Suppressor macrophage treated with lipopolysaccharide for 1 hour (primary cell): ENCODE measurements at places on chromosomes 11 and 22.
A peak's percentile ranks its signal among the peaks of the same experiment; 100 is the strongest.

GRCh38 chr11:17479284-17480214 is 2.9 kb upstream of the ABCC8 start:
- peak; percentile 10 for DNase-seq

DNA sequence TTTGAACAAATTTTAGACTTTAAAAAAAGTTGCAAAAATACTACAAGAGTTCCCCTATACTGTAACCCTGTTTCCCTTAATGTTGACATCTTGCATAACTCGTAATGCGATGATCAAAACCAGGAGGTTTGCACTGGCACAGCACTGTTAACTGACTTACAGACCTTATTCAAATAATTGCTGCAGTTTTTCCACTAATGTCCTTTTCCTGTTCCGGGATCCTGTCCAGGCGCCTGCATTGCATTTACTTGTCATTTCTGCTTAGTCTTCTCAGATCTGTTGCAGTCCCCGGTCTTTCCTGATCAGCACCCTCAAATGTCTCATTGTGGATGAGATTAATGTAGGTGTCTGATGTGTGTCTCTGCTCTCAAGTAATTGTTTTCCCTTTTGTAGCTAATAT is 32.0 kb downstream of the APLP2 start:
- DNase-seq: peak; percentile 26

DNA sequence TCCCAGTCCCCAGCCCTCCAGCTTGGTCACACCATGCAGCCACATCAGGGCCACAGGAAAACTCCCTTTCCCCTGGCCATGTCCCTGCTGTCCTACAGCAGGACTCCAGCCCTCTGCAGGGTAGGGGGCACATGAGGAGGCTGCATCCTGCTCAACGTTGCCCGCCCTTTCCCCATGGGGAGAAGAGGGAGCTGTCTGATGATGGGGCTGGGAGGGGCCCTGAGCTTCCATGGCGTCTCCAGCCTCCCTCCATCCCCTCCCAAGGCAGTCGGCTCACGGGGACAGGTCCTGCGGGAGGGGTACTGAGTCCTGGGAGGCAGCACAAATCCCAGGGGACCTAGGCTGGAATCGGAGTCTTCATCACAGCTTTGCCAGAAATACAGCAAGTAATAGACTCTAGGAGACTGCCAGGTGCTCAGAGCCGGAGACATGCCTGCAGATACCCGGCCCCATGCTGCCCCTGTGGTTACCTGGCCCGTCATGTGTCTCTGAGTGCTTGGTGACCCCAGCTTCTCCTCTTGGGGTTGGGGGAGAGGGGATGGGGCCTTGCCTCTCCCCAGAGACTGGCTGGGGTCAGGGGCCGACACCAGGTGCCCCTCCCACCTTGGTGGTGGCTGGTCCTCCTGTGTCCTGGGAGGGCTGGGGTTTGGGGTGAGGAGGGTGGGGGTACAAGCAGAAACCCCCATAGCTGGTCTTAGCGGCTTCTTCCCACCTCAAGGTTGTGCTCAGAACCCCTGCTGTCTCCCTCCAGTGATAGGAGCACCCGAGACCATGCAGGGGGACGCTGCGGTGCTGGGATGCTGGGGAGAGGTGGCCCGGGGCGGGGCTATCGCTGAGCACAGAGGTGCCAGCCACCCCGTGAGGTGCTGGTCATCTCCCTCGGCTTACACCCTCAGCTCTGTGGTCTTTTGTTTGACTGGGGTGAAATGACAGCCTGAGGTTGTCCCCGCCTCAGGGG is 2.3 kb downstream of the MRGPRE start:
- DNase-seq: no peak

DNA sequence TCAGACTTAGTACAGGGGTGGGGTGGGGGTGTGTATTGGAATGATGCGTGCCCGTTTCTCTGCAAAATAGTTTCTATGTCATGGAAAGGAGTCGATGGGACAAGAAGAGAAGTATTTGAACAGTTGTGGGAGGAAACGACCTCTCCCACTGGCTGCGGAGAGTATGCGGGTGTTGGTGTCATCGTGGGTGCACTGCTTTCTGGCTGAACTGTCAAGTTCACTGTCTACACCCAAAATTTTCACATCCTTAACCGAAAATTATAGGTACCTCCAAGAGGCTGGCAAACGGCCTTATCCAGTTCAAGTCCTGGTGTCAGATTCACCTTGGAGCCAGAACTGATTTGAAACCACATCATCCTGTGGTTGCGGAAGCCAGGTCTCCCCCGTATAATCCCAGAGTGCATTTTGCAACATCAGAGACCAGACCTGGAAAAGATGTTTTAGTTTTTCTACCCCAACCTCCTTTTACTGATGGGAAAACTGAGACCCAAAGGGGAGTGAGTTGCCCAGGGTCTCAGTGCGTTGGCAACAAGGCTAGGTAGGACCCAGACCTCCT is 497 bp upstream of the SSRP1 start:
- DNase-seq: no peak

GRCh38 chr22:20154602-20155187 is 3.8 kb upstream of the CCDC188 start:
- DNase-seq: peak; percentile 13

- no peak for DNase-seq
Observed at GRCh38 chr11:120775986-120776951, 247.6 kb upstream of the TBCEL start.

DNA sequence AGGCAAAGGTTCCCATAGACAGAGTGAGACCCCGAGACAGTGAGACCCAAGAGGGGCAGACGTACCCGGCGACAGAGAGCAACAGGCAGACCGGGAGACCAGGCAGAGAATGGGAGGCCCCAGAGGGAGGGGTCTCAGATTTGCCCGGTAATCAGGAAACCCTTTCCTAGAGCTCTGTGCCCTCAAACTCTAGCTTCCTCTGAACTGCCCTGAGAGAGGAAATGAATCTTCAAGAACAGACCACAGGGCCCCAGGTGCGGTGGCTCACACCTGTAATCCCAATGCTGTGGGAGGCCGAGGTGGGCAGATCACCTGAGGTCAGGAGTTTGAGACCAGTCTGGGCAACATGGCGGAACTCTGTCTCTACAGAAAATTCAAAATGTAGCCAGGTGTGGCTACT is 47.7 kb downstream of the RPUSD4 start:
- DNase-seq: no peak

GRCh38 chr11:19994672-19995071 is 165.6 kb downstream of the DBX1 start:
- DNase-seq: no peak

GRCh38 chr11:133732109-133732674 is 113.1 kb downstream of the SPATA19 start:
- no peak for DNase-seq

DNA sequence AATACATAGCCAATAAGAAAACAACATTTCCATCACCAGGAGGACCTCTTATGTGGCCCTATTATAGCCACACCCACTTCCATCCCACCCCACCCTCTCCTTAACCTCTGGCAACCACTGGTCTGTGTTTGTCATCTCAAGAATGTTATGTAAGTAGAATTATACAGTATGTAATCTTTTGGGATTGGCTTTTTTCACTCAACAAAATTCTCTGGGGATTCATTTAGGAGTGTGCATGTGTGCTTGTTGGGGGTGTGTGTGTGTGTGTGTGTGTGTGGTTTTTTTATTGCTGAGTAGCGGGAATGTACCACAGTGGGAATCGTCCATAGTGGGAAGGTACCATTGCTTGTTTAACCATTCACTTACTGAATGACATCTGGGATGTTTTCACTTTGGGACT is 5.2 kb downstream of the KCNJ5 start:
- DNase-seq: no peak

GRCh38 chr11:111026241-111026640 is 219.3 kb upstream of the POU2AF2 start:
- no peak for DNase-seq

- no peak for DNase-seq
Observed at GRCh38 chr11:65501472-65502273, 2.8 kb downstream of the MALAT1 start.

GRCh38 chr22:26851125-26851524 is 193.7 kb downstream of the MIAT start:
- DNase-seq: no peak

GRCh38 chr11:37978647-37979046 is 1380.6 kb upstream of the RAG2 start:
- DNase-seq: no peak

- DNase-seq: peak; percentile 83
Observed at GRCh38 chr22:36028646-36029405, at the start of gene RBFOX2. RBFOX2 (minus strand) TSS chr22:36028824; CDS start chr22:36028425, 399 bp downstream.

DNA sequence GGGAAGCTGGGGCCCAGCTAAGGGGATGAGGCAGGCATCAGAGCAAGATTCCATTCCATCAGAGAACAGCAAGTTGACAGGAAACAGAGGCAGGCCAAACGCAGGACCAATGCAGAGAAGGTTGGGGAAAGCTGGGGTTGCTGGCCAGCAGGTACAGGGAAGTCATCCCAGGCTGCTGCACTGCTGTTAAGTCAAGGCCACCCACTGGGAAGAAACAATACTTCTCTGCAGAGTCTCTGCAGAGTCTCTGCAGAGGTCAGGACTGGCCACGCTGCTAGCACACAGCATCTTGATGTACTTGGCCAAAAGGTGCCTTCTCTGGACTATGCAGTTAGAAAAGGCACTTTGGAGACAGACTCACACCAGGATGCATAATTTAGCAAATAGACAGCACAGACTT is 68.5 kb upstream of the CSNK2A3 start:
- no peak for DNase-seq

- no peak for DNase-seq
Observed at GRCh38 chr22:25120761-25121212, 78.9 kb upstream of the CRYBB3 start.

DNA sequence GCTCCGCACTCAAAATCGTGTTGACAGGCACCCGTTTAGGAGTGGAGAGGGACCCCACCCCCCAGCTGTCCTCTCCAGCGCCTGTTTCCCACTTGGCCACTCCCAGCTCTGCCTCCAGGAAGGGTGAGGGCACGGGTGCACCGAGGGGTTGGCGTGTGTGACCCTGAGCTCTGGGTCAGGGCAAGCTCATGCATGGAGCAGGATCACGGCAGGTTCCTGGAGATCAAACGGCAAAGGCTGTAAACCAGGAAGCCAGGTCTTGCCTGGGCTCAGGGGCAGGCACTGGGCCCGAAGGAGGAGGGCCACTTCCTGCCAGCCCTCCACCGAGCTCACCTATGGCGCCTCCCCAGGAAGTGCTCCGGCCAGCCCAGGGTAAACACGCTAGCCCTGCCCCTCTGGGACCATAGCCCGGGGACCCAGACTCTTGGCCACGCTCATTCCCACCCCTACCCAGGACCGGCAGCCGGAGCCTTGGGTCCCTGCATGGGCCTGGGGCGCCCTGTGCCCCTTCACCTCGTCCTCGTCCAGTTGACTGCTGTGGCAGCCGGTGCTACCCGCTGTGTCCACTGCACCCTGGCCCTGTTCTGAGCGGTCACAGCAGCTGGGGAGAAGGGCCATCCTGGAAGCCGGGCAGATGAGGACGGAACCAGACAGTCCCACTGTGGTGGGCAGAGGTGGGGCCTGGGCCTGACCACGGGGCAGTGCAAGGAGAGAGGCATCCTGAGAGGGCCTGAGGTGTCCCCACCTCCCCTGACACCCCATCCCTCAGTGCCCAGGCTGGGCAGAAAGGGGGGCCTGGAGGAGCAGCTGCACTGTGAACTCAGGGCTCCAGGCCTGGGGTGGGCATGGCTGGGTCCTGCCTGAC is 1.0 kb upstream of the EPS8L2 start:
- no peak for DNase-seq

GRCh38 chr11:7467652-7468051 is 17.7 kb upstream of the OLFML1 start:
- peak; percentile 62 for DNase-seq

GRCh38 chr11:125333354-125334073 is 162.6 kb downstream of the FEZ1 start:
- DNase-seq: no peak

DNA sequence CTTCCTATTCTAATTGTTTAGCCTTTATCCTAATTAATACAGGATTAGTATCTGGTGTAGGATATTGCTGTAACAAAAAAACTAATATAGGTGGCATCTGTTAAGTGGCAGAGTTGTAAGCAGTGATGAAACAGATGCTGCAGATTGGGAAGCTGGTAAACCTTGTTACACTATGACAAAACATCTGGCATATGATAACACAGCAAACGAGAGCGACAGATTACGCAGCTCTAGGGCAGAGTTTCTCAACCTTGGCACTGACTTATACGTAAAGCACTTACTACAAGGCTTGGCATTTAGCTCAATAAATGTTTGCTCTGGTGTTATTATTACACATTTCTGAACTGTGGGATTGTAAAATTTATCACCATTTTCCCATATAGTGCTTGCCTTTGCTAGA is 137.0 kb downstream of the ATG16L2 start:
- DNase-seq: peak; percentile 69

DNA sequence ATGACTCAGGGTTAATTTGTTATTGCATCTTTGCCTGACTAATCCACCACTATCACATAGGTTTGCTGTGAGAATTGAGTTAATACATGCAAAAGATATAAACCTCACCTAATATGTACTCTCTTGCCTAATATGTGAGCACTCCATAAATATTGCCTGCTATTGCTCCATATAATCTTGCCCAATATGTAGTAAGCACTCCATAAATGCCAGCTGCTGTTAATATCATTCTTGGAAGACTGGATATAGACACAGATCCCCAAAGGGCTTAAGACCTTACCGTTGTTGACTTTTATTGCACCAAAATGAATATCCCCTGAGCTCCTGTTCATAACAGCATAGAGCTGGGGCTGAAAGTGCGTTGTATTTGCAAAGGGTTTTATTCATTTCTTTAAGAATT is 27.0 kb upstream of the LRRC55 start:
- DNase-seq: no peak

GRCh38 chr11:101278286-101278685 is 148.7 kb upstream of the PGR start:
- DNase-seq: no peak

DNA sequence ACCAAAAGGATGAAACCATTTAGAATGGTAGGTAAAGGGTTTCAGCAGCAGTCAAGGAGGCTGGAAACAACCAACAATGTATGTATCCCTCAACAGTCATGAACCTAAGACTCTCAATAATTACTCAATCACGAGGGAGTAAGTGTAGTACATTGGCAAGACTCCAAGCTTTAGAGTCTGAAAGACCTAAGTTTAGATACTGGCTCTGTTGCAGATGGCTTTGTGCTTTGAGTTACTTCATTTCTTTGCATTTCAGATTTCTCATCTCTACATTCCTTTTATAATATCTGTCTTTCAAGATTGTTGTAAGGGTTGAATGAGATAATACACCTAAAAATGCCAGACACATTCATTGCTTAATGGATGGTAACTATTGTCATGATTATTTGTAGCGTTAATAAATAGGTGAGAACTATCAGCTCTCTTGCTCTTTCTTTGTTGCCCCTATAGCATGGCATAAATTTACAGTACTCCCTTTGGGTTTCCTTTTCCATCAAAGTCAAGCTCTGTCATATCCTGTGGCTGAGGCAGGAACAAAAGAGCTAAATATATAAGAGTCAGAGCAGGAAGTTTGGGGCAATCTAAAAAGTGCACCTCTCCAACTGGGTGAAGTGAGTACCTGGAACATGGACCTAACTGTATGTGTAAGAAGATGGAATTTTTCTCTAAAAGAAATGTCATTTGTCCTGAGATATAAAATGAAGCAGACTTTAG is 228.2 kb upstream of the ZC3H12C start:
- DNase-seq: peak; percentile 54

- DNase-seq: no peak
Observed at GRCh38 chr11:69999721-70000120, 78.4 kb upstream of the ANO1 start.
